Ammon's horn (tissue), 1 donor: ENCODE measurements at places on chromosomes 2 and 18.

DNA sequence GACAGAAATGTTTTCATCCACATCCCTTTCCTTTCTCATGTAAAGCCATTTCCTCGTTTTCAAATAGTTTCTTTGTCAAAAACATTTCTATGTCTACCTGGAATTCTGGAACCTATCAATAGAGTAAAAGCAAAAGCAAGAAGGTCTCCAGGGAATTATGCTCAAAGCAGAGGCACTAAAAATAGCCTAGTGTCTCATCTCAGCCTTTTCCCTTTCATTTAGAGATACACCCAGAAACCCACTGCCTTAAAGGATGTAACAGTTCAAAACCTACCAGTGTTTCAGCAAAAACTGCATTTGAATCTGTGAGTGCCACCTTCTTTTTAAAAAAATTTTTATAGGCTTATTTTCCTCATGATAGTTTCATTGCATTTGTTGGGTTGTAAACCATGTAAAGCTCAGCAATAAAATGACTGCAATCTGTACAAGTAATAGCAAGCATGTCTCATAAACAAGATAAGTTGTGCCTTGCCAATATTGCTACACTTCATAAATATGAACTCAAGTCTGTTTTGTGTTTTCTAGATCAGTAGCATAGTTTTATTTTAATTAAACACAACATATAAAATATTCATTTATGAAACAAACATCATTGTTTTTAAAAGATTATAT lies 927.3 kb upstream of the ACVR2A start:
- no peak for DNase-seq

DNA sequence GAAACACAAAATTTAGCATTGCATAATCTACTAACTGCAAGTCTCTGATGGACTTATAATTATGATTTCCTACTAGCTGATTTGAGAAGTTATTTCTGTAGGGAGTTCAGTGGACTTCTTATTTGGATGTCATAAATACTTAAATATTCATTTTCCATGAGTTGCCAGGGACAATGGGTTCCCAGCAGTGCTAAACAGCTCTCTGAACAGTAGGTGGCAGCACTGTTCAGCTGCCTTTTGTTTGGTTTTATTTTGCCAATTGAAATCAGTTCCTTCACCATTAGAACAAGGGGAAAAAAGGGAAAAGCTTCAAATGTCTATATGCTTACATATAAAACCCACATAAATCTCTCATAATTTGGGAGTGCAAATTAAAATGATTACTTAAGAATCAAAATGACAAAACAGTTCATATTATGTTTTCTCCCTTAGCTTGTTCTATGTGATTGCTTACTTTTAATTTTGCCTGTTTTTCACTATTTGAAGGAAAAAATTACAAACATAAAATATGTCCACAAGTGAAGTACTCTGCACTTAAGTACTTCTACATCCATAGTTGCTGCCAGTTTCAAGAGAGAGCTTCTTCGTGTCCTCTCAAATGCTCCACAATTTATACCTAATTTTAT lies 898.9 kb downstream of the CPS1 start:
- peak; percentile 79 for DNase-seq

GRCh38 chr2:27920148-27920885 lies 29.8 kb downstream of the BABAM2 start:
- DNase-seq, result peak; percentile 21

DNA sequence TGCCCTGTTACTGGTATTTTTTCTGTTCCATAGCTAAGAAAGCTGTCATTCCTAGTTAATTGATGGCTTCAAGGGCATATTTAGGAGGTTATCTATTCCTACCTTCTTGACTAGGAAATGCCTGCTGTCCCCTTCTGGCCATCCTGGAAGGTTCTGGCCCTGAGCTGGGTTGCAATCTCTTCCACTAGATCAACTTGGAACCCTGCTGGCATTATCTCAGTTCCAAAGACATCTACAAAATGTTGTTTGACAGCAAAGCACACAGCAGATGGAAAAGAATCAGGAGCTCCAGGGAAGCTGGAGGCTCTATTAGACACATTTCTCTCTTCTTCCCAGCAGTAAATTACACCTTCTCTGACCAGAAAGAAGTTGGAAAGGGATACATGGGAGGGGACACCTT lies 192.1 kb downstream of the ARHGAP28 start:
- no peak for DNase-seq

- DNase-seq, result no peak
Observed at GRCh38 chr18:58098706-58099105, 54.7 kb downstream of the NEDD4L start.
